ENCODE measurements at places on chromosomes 3 and 15. TPM values are rescaled to one million over a fixed set of nuclear protein-coding genes. Genes with fewer than 3 reads are reported as not detected.

GRCh38 chr3:131082871-131083863 is 56.5 kb downstream of the NEK11 start:
- no peak for DNase-seq

DNA sequence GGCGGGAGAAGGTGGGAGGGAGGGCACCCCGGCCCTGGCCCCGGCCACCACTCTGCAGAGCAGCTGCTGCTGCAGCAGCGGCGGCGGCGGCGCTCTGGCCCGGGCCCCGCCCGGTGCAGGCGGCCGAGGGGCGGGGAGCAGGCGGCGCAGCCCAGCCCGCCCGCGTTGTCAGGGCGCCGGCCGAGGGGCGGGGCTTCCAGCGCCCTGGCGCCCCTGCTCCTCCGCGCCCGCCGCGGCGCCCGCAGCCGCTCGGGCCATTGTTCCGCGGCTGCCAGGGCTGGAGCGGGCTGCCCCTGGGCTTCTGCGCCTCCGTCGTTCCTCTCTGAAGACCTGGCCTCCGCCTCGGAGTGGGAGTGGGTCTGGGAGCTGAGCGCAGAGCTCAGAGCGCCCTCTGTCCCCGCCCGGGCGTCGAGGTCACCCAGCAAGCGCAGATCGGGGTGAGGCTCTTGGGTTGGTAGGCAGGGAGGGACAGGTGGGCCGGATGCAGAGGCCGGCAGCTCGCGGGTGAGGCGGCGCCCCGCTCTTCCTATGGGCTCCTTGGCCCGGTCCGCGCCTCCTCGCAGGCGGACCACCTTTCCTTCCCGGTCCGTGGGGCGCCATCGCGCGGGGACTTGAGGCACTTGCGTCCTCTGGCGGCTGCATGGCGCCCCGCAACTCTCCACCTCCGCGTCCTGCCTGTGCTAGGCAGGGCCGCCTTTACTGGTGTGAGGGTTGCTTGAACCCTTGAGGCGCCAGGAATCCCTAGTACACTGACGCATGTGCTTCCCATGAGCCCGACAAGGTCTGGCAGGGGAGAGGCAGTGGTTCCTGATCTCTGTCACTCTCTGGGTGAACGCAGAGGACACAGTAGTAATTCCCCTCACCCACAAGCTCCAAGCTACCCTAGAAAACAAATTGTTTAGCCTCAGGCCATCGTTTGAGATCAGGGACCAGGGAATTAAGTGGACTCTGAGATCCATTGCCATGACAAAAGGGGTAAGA is at the start of gene LPCAT4:
Gene LPCAT4, minus strand, starts transcription at position 96 of the 981 bp plus-strand sequence. CDS start 96 bp downstream, outside the sequence.
- DNase-seq: peak; percentile 66

- DNase-seq: peak; percentile 37
Observed at GRCh38 chr3:4776399-4776979, 202.7 kb upstream of the BHLHE40 start.

- no peak for DNase-seq
Observed at GRCh38 chr3:173785004-173785403, 387.5 kb downstream of the NLGN1 start.

DNA sequence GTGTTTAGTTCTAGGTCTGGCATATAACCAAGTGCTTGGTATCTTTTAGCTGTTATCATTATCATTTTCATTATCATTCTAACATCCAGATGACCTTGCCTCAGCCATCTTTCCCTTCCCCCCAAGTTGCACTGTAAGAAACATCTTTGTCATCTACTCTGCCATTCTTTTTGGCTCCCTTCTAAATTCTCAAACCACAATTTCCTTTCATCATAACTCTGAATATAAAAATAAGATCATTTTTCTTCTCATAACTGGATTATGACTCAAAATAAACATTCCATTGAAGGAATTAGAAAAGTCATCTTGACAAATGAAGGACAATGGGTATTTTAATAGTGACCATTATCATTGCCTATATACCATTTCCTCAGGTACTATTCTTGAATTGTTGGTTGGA is 786.2 kb downstream of the AGBL1 start:
- DNase-seq: no peak

DNA sequence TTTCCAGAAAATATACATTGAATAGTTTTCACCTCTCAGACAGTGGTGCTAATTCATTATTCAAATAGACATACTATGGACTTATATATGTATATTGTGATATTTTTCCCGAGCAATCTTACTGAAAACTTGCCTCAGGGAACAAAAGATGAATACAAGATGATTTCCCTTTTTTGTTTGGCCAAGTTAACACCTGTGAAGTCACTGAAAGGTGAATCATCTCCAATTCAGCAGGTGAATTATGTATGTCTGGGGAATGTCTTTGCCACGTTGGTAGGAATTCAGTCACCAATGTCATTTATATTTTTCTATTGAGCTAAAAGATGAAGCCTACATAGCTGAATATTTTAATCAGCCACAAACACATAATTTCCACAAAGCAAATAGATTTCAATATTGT is 88.2 kb downstream of the GPR156 start:
- peak; percentile 67 for DNase-seq

DNA sequence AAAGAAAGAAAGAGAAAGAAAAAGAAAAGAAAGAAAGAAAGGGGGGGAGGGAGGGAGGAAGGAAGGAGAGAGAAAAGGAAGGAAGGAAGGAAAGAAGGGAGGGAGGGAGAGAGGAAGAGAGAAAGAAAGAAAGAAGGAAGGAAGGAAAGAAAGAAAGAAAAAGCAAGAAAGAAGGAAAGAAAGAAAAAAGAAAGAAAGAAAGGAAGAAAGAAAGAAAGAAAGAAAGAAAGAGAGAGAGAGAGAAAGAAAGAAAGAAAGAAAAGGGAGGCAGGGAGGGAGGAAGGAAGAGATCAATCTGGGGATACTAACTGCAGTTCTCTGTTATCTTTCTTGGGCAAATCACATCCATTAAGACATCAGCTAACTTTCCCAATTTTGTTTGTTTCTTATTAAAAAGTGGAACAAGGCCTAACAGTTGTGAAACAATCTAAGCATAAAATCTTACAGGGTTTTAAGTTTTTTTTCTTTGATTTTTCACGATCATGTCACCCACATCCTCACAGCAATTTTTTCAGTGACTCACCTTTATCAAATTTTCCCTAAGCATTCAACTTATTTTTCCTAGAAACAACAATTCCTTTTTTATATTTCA is 36.8 kb downstream of the TBC1D2B start:
- DNase-seq: no peak

DNA sequence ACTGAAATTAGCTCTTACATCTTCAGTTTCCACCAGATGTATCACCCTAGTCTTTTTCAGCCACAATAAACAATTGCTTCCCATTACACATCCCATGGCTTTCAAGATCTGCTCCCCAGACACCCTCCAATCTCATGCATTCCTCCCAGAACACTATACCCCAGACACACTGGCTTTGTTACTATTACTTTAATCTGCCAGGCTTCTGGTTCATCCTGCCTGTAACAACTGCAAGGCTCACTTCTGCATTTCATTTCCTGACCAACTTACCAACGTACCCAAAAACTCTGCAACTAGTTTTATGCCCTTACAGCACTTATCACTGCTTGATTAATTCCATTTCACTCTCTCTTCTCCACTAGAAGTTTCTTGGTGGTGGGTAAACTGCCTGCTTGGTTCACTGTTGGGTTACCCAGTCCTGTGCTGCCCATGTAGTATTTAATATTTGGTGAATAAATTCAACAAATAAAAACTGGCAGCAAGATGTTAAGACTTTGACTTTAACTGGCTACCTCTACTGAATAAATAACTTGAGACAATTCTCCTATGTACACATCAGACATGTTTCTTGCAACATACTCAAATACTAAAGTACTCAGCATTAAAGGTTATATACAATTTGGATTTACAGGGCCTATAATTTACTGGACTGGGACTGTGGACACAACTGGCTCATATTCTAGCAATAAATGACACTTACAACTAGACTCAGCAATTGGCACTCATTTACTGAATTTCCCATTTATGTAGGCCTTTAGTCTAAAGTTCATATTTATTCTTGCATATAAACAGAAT is 2.7 kb downstream of the RPL22L1 start:
- DNase-seq: no peak

DNA sequence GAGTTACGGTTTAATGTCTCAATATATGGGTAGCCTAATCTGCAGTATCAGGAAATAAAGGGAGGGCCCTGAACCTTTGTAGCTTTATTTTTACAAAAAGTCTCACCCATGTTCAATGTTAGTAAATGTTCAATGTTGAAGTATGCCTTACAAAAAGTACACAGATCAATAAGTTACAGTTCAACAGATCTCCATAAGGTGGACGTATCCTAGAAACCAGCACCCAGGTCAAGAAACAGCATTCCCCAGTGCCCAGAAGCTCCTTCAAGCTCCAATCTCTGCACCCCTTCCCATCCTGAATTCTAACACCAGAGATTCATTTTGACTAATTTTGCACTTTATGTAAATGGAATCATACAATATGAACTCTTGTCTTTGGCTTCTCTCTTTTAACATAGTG is 31.3 kb downstream of the COLQ start:
- DNase-seq: no peak

- no peak for DNase-seq
Observed at GRCh38 chr15:85609492-85609891, 185.2 kb downstream of the KLHL25 start.

DNA sequence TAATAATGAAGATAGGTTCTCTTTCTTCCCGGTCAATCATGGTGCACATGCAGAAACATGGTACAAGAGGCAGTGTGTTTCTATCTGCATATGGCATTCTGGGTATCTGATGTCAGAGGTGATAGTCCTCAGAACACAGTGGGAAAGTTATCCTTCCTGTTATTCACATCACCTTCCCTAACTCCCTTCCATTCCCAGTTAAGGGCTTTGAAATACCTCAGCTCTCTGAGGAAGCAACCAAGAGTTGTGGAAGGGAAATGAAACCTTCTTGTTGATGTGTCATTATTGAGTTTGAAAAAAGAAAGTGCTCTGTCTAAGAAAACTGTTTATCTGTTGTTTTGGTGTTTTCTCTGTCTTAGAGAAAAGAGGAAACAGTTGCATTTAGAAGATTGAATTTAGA is 21.9 kb upstream of the P2RY13 start:
- DNase-seq: no peak

- DNase-seq: no peak
Observed at GRCh38 chr3:129890125-129890524, 3.4 kb downstream of the TMCC1 start.

GRCh38 chr15:38992506-38992905 is 427.9 kb upstream of the RASGRP1 start:
- DNase-seq: no peak

- no peak for DNase-seq
Observed at GRCh38 chr3:14258906-14259904, 80.6 kb downstream of the LSM3 start.

GRCh38 chr3:9397906-9398699 is 688 bp downstream of the SETD5 start:
- DNase-seq: no peak

DNA sequence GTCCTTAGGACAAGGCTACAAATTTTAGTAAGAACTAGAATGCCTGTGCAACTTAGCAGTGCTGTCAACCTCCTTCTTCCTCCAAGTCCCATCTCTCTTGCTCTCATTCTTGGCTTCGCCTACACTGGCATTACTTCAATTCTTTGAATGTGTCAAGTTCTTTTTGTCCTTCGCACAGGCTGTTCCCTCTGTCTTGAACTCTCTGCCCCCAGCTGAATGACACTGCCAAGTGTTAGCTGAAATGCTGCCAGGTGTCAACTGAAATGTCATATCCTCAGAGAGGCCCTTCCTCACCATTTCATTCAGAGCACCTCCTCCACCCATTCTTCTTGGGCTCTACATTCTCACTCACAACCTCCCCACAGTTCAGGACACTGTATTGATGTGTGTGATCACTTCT is 48.8 kb upstream of the PSMD6 start:
- no peak for DNase-seq

MUC4 gene
- total RNA-seq: not detected

GOLGA6D gene
- total RNA-seq: not detected

SLC9A9 gene
- 2.0 TPM for total RNA-seq

OR5AC2 gene
- not detected for total RNA-seq

REC114 gene
- total RNA-seq: not detected

TCAIM gene
- 21.0 TPM for total RNA-seq

COPS2 gene
- total RNA-seq: 68.3 TPM
